Activated T-cell treated with anti-CD3 and anti-CD28 coated beads, Interleukin-2, amount 50 U/mL, for 4 hours (primary cell): ENCODE measurements at places on chromosomes 1 and 21. TPM values are rescaled to one million over a fixed set of nuclear protein-coding genes. Genes with fewer than 3 reads are reported as not detected.

GRCh38 chr1:29171521-29171920, 10.2 kb downstream of the SRSF4 start:
- DNase-seq = no peak

PACC1 gene
- total RNA-seq = 16.4 TPM

ACAP3 gene
- total RNA-seq = 30.1 TPM

DNA sequence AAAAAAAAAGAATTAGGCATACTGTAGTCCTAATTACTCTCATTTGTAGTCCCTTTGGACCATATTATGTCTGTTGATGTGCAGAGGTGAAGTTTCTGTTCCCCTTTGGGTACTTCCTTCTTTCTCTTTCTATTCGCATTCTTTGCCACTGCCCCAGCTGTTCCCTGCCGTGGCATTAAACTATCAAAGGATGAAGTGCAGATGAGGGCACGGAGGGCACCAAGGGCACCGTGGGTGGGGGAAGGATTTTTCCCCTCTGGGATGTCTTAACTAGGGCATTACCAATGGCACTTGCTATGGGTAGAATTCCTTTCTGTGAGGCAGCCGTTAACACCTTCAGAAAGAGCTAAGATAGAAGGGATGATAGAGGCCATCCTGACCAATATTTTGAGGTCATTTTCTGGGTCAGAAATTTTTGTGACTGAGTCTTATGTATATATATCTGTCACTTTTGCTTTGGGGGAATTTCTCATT, 4.9 kb upstream of the MAPKAPK2 start:
- DNase-seq = no peak

DNA sequence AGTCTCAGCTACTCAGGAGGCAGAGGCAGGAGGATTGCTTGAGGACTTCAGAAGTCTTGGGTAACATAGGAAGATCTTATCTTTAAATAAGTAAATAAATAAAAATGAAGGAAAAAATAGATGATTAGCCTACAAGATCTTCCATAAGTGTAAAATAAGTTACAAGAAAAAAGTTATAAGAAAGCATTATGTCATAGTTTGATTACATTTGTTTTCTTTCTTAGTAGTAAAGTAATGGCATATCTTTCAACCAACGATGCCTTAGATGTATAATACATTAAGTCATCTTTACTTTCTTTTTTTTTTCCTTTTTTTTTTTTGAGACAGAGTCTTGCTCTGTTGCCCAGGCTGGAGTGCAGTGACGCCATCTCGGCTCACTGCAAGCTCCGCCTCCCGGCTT, 46.5 kb downstream of the SNRPE start:
- DNase-seq = no peak

CD244 gene
- 0.53 TPM for total RNA-seq

- DNase-seq = no peak
These were observed 22.0 kb upstream of the KCNC4 start for GRCh38 chr1:110188035-110188618.

AMPD1 gene
- not detected for total RNA-seq

DNA sequence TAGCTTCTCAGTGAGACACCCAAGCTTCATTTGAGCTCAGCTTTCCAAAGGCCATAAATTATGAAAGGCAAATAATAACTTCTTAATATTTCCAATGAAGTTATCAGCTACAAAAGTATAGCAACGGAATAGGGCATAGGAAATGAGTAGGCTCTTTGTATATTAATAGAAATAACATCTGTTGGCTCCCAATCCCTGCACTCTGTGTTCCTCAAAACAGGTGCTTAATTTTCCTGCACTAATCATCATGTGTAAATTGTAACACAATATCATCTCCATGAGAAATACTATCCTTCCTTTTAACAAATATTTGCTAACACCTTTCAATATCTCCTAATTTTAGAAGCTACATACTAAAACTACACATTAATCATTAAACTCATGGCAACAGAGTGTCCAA, 19.2 kb upstream of the IFI44L start:
- no peak for DNase-seq

DNA sequence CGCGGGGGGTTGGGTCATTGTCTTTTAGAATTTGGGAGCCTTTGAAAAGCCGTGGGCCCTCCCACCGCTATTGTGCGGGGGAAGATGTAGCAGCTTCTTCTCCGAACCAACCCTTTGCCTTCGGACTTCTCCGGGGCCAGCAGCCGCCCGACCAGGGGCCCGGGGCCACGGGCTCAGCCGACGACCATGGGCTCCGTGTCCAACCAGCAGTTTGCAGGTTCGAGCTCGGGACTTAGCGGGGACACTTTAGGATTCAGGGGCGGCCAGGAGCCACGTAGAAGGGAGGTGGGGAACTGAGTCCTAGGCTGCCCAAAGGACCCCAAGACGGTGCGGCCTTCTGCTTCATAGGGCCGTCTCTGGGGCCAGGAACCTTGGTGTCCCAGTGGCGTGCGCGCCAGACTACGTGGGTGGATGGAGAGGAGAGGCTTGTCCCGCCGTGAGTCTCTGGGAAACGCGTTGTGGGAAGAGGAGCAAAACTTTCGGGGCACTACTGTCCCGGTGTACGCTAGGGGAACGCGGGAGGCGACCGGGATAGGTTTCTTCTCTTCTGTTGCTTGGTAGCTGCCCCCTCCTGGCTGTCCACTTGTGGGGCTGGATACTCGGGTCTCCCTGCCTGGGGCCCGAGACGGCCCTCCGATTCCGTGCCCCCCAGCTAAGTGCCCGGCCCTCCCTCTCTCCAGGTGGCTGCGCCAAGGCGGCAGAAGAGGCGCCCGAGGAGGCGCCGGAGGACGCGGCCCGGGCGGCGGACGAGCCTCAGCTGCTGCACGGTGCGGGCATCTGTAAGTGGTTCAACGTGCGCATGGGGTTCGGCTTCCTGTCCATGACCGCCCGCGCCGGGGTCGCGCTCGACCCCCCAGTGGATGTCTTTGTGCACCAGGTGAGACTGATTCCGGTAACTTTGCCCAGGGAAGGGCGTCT, at the start of gene LIN28A:
TSS of gene LIN28A (plus strand) at position 112 of the 918 bp plus-strand sequence. CDS start at position 187, 75 bp downstream.
- DNase-seq = no peak

DNA sequence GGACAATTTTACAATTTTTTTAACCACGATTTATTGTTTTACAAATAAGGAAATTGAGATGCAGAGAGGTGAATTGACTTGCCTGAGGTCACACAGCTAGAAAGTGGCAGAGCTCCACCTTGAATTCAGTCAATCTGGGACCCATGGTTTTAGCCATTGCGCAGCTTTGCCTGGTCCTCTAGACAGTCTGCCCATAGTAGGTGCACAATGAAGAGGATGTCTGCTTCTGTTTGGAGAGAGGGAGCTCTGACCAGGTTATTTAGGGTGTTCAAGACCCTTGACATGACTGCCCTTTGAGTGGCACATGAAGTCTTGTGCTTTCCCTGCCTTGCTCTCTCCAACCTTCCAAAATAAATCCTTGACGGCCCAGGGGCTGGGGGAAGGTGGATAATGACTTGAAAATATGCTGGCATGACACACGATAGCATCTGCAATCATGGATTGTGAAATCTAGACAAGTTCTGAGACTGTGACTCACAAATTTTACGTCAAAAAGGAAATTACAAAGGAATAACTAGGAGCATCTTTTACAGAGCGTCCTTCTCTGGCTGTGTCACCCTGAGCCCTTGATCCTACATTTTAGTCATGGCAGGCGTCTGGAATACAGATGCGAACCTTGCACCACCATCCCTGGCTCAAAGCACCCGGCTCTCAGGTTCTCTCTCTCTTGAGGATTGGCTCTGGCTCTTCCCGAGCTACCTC, 26.2 kb upstream of the ID3 start:
- DNase-seq = no peak

DNA sequence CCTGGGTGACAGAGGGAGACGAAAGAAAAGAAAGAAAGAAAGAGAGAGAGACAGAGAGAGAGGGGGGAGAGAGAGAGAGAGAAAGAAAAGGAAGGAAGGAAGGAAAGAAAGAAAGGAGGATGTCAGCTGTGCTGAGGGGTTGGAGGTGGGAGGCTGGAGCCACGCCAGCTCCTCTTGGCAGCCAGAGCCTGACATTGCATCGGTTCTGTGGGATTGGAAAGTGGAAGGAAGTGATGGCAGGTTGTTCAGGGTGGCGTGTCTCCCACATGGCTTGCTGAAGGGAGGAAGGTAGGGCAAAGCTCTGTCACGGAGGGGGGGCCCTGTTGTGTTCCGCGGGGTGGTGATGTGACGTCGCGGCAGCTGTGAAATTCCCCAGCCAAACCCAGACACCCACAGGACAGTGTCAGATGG, 30.7 kb downstream of the EIF2D start:
- DNase-seq = peak; percentile 85

DNA sequence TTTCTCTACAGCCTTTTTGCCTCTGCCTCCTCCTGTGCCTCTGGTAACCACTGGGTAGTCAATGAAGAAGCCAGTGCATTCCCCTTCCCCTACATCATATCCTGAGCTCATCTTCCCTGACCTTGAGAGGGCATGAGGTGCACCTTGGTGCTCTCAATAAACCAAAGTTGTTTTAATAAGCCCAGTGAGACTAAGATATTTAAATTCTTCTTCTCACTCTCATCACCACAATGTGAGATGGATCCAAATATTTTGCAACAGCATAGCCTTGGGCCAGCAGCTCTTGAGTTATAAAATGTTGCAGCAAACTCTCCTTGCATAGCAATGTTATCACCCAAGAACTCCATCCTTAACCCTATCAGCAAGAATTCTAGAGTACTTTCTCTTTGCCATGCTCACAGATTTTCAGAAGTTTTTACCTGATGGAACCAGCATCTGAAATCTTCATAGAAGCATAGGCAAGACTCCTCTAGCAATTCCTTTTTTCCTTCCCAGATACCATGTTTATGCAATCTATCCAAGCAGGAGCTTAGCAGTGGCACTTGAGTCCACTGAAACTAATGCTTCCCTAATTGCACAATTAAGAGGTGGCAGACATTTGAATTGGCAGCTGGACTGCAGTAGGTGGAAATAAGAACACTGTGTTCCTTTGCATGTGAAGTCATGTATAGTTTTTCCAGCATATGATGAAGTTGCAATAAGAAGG, 36.8 kb downstream of the CDC7 start:
- no peak for DNase-seq

PAPPA2 gene
- 0.05 TPM for total RNA-seq

DNA sequence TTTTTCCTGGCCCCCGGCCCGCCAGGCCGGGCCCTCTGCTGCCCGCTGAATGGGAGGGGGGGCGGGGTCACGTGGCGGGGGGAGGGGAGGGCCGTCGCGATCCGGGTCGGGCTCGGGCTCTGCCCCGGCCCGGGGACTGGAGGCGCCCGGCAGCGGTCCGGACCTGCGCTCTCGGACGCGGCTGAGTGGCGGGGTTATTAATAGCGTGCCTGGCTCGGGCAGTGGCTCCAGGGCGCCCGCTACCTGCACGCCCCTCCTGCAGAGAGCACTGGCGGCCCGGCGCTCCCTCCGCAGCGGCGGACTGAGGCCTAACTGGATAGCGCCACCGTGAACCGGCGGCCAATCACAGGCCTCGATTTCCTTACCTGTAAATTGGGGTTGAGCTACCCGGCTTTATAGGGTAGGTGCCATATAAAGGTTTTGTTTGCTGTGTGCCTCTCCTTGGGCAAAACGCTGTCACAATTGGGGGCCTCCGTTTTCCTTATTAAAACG, 28.1 kb downstream of the AHDC1 start:
- DNase-seq = no peak

GRCh38 chr1:951364-951763, 7.7 kb downstream of the NOC2L start:
- DNase-seq = no peak

SLFNL1 gene
- total RNA-seq = not detected

GRCh38 chr1:56511364-56511763, 68.0 kb downstream of the PLPP3 start:
- DNase-seq = no peak

ARF1 gene
- 404 TPM for total RNA-seq

DNA sequence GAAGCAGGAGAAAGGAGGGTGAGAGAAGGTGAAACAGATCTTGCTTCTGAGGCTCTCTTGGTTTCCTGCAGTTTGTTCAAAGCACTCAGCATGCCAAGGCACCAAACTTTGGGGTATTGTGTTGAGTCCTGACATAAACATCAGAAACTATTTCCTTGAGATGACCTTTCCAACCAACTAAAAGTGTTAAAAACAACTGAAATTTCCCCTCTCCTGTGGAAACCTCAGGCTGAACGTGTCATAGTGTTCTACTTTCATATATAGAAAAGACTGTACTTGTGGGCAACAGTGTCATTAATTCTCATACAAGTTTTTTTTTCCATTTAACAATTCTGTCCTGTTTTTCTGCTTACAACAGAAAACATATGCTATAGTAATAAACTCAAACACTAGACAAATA, 6.3 kb upstream of the LYST start:
- no peak for DNase-seq

OLIG2 gene
- total RNA-seq = not detected

DNA sequence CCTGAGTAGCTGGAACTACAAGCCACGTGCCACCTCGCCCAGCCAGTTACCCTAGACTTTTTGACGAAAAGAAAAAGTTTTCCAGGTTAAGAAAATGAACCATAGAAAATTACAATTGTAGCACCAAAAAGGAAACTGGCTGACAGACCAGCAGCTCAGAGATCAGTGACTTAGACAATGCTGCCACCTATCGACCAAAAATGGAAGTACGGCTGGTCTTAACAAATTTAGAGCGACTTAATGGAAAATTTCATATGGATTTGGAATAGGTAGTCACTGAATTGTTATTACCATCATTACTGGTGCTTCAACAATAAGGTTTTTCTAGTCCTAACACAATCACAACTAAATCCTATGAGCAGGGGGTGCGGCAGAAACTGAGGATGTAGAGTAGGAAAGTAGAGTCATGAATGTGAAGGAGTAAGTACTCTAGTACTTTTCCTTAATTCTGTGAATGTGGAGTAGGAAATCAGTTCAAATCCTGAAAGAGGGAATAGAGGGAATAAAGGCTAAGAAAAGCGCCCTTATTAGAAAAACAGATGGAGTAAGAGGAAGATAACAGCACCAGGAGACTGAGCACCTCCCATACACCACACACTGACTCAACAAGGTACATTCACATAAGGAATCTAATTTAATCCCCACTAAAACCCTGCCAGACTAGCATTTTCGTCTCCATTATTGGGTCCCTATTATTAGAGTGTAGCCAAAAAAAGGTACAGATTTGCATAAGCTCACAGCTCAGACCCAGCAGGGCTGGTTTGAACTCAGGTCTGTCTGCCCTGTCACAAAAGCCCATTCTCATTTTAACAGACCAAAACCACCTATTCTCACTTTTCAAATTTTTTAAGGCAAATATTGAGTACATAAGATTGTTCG, 37.9 kb upstream of the MGST3 start:
- DNase-seq = peak; percentile 80

DNA sequence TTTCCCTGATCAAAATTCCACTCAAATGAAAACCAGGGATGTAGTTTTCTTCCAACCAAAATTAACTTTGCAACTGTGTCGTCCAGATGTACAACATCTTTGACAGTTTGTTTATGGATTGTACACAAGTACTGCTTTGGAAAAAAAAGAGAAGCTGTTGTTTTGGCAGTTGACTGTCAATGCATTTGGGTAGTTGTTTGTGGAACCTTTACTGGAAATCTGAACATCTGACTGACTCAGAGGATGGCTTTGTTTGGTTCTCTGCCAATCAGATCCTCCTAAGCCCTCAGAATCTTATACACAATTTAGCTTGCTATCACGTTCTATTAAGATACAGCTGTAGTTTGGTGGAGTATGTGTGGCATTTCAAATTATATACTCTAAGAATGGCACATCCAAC, 195.0 kb downstream of the KCNK2 start:
- DNase-seq = no peak

- DNase-seq = no peak
These were observed 132.1 kb downstream of the IGSF21 start for GRCh38 chr1:18239671-18240070.
